ENCODE measurements at places on chromosomes 12 and 14.

DNA sequence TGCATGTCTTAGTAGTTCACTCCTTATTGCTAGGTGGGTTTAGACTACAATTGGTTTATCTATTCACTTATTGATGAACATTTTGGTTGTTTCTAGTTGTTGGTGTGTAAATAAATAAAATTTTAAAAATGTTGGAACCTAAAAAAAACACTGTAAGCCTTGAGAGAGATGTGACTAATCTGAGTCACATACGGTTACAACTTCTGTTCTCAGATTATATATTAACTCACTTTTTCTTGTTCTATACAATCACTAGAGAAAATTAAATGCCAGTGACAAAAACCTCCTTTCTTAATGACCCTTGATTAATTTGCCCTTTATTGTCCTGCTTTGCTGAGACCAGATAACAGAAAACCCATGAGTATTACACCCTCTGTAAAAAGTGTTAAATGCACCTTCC lies 7.1 kb upstream of the TDG start:
- DNase-seq, result no peak

DNA sequence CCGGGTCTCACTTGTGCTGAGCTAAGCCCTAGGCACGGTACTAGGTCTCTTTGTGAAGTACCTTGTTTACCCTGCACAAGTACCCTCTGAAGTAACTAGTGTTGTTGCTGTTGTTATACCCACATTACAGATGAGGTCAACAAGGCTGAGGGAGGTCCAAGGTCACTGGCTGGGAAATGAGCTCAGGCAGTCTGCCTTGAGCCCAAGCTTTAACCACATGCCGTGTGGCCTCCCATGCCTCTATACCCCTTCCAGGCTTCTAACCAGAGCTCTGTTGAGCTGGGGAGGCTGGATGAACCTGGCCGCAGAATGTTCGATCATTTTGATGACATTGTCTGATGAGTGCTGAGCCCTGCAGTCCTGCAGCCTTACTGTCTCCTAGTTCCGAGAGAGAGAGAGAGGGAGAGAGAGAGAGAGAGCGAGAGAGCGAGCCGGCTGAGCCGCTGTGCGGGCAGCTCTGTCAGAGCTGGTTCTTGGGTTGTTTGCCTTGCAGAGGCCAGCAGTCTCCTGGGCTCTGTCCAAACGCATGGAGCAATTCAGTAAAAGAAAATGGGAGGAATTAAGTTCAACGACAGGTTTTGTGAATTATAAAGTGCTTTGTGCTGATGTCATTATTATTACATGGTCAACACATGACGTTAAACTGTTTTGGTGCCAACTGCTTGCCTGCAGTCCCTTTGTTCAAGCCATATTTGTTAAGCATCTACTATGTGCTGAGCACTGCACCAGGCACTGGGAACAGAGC lies 13.1 kb downstream of the JDP2 start:
- no peak for DNase-seq

GRCh38 chr12:129622566-129622965 lies 281.3 kb downstream of the TMEM132D start:
- DNase-seq, result no peak

- no peak for DNase-seq
Measured at GRCh38 chr14:34324363-34324795, 137.7 kb downstream of the SPTSSA start.

DNA sequence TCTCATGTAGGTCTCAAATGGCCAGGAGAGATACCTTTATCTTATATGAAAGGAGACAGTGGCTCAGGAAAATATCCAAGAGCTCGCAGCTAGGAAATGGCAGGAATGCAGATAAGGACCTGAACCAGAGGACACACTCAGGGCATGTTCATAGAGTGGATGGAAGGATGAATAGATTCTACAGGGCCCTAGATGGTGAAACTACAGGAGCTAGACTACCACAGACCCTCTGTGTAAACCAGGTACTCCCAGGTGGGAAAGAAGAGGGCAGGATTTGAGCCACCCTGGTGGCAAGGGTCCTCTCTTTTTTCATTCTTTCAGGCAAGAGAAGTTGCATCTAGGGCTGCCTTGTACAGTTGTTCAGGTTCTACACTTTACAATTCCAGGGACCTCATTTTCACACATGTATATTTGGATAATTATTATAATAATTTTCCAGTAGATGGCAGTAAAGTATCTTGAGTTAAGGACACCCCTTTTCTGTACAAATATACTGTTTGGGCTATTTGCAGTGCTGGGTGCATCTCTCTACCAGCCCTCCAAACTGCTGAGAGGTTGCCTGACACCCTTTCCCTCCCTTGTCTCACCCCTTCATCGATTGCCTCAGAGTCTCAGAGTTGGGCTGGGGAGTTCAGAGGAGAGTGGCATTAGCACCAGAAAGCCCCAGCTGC lies 10.5 kb upstream of the ZDHHC22 start:
- no peak for DNase-seq

- DNase-seq, result no peak
Measured at GRCh38 chr12:80700327-80700726, 7.1 kb upstream of the MYF6 start.

GRCh38 chr12:115672086-115672485 lies 605.4 kb downstream of the MED13L start:
- DNase-seq, result no peak

DNA sequence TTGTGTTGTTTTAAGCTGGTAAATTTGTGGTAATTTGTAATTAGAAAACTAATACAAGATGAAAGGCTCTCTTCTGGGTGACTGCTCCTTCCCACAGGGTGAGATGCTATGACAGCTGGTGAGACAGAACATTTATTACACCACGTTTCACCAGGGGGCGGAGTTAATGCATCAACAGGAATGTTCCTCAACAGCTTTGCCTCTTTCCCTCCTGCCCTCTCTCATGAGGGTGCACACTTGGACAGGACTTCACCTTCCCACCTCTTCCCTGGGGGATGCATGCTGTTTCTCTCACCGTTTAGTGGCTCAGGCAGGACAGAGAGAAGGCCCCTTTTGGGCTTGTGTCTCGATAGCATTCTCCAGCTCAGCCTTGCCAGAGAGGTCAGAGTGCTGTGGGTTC lies 13.4 kb upstream of the PPP1R1A start:
- no peak for DNase-seq

GRCh38 chr12:113005762-113006161 lies 27.4 kb downstream of the OAS2 start:
- peak; percentile 17 for DNase-seq

DNA sequence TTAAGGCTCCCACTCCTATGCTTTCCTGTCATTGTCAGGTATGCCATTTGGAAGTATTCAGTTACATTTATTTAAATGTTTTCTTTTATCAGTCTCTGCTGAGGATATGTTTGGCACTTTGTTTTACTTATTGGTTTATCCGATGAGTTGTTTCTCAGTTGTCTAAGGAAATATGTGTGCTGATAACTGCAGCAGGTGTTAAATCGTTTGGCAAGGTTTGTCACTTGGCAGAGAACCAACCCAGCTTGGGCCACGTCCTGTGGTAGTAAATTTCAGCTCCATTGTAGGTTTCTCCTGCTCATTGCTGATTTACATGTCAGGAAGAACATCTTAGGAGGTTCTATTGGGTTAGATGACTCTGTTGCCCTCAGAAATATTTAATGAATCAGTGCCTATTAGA lies 22.0 kb upstream of the MGST1 start:
- DNase-seq, result no peak

- DNase-seq, result no peak
Measured at GRCh38 chr14:62062645-62063044, 300.4 kb downstream of the SNAPC1 start.

DNA sequence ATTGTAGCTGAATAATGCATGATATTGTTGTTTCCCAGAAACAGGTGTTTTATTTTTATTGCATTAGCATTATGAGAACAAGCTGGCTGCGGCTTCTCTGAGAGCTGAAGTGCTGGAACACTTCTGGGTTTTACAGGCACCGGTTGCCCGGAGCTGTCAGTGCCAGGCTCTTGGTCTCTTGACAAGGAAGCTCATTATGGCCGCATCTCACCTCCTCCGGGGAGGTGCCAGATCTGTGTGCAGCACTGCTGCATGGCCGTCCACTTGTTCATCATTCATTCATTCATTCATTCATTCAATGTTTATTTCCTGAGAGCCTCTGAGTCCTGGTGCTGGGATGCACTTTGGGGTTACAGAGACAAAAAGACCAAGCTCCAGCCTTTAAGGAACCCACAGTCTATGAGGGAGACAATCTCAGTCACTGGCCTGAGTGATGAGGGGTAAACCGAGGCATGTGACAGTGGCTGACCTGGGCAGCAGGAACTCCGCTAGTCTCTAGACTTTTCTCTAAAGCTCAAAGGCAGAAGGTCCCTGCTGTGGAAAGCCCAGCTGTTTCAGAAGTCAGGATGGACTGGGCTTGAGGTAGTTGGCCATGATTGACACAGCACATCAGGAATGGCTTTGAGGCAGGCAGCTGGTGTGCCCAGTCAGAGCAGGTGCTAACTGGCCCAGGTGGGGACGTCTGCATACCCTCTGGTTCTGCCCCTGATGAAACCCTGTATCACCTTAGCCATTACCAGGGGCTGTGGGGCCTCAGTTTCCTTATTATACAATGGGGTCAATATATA lies 181.0 kb downstream of the ADGRD1 start:
- no peak for DNase-seq

DNA sequence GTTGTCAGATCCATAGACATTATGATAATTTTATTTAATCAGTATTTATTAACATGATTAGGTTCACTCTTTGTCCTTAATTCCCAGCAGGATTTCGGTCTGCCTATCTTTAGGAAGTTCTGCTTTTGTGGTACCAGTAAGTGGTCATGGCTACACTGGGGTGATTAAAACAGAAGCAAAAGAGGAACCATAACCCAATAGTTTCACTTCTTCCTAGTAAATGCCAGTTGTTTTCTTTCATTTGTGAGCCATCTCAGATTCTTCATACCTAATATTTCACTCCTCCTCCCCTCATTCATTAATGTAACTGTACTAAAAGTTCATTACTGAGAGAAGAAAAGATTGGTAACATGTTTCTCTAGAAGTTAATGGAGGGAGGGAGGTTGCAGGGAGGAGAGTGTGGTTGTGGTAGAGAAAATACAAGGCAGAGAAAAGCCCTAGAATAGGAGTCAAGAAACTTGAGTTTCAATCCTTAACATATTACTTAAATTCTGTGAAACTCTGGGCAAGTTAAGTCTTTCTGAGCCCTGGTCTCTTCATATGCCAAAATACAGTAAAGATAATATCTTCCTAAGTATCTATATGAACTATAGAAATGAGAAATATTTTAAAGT lies 101.2 kb downstream of the PEBP1 start:
- no peak for DNase-seq

DNA sequence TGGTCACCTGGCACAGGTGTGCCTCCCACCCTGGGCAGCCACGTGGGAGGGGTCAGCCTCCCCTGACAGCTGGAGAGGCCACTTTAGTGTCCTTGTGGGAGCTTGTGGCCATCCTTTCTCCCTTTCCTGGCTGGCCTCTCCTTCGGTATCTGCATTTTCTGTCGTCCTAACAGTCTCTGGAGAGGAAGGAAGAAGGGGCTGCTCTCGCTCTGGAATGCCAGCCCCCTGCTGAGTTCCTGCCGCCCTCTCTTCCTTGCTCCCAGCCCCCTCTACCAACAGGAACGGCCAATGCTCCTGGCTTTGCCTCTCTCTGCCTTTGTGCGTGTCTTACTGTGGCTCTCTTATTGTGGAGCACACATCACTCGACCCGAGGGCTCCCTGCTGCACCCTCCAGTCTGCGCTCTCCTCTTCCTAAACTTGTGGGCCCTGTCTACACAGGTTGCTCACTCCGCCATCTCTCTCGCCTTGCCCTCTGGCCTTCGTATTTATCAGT lies 70.8 kb downstream of the FBXL14 start:
- no peak for DNase-seq

DNA sequence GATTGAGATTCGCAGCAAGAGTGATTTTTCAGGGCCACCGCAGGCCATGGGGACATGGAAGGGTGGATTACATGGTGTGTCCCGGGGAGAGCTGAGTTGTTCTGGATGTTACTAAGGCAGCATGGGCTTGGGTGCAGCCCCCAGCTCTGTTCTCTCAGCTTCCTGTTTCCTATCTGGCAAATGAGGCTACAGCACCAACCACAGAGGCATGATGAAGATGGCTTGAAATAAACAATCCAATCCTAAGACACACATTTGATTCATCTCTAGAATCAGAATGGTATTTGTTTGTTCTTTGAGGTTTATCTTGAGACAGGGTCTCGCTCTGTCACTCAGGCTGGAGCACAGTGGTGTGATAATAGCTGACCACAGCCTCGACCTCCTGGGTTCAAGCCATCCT lies 21.6 kb downstream of the GLTP start:
- no peak for DNase-seq

- no peak for DNase-seq
Measured at GRCh38 chr14:31106768-31107167, 80.6 kb upstream of the STRN3 start.

- no peak for DNase-seq
Measured at GRCh38 chr12:95796225-95796981, 5.8 kb upstream of the NTN4 start.

DNA sequence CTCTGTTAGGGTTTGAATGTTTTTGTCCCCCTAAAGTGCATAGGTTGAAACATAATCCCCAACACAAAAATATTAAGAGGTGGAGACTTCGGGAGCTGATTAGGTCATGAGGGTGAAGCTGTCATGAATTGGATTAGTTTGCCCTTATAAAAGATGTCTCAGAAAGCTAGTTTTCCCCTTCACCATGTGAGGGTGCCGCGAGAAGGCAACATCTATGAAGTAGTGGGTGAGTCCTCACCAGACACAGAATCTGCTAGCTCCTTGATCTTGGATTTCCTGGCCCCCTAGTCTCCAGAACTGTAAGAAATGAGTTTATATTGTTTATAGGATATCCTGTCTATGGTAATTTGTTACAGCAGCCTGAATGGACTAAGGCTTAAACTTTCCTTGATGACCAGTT lies 301.5 kb upstream of the ATP2B1 start:
- no peak for DNase-seq

DNA sequence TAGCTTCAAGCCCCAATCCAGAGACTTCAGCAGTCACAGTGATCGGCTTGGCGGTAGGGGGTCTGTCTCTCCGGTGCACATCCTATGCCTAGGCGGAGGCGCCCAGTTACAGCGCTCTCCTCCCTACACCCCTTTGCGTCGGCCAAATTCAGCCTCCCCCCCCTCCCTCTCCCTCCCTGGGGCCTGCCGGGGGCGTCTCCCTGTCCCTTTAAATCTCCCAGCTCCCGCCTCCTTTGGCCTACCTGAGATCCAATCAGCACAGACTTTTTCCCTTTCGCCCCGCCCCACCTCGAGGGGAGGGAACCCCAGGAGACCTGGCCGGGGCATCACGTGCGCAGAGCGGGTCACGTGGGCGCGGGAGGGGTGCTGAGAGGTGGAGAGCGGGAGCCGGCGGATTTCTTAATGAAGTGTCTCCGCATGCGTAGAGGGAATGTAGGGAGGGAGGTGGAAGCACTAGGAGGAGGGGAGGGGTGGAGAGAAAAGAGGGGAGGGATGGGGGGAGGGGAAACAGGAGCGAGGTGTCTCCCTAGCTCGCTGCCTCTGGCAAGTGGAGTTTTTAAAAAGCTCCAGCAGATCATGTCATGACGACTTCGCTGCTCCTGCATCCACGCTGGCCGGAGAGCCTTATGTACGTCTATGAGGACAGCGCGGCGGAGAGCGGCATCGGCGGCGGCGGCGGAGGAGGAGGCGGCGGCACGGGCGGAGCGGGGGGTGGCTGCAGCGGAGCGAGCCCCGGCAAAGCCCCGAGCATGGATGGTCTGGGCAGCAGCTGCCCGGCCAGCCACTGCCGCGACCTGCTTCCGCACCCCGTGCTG lies at the start of gene HOXC13:
TSS of gene HOXC13 (plus strand) at position 506 of the 815 bp plus-strand sequence. CDS start at position 582, 76 bp downstream.
- DNase-seq, result peak; percentile 100

- no peak for DNase-seq
Measured at GRCh38 chr12:4486980-4487379, 41.4 kb upstream of the FGF6 start.

- DNase-seq, result no peak
Measured at GRCh38 chr12:92055877-92056276, 89.8 kb downstream of the BTG1 start.

- no peak for DNase-seq
Measured at GRCh38 chr12:74741112-74741511, 203.5 kb downstream of the ATXN7L3B start.
